ENCODE measurements at places on chromosomes 12 and 14.

DNA sequence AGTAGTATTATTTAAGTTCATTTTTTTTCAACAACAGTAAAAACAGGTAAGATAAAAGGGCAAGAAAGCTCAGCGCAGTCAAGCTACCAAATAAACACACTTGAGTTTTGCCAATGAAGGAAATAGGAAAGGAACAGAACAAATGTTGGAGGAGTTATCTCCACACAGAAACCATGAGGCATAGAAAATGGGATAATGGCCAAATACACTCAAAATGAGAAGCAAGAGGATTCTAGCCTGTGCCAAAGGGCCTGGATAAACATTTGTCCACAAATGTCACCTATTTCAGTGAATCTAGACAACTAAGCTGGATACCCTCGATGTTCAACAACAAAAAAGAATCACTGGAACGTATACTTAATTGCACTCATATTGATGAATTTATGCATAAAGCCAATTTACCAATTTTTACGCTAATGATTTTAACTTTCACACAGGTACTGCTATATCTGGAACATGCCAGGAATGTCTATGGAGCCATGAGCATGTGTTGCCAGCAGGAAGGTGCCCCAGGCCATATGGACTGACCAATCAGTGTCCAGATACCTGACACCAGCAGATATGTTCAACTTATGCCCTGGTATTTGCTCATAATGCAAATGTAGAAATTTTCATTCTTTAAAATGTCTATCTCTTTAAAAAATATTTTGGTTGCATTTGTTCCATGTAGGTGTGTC lies 21.1 kb downstream of the ST8SIA1 start:
- no peak for DNase-seq

DNA sequence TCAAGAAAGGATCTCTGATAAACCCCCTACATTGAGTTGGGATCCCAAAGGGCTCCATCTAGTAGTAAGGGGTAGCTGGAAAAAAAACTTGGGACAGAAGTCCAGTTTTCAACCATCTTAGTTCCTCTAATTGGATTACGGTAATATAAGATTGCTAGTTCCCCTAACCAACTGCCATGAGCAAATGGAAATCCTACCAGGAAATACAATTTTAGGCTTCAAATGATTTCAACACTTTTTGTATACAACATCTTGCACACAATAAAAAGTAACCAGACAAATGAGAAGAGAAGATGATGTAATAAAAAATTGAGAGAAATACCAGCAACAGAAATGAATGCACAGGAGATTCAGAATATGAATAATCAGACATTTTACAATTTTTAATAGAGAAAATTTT lies 73.0 kb downstream of the TSHR start:
- no peak for DNase-seq

- no peak for DNase-seq
Observed at GRCh38 chr14:30657606-30658163, 35.6 kb downstream of the SCFD1 start.

DNA sequence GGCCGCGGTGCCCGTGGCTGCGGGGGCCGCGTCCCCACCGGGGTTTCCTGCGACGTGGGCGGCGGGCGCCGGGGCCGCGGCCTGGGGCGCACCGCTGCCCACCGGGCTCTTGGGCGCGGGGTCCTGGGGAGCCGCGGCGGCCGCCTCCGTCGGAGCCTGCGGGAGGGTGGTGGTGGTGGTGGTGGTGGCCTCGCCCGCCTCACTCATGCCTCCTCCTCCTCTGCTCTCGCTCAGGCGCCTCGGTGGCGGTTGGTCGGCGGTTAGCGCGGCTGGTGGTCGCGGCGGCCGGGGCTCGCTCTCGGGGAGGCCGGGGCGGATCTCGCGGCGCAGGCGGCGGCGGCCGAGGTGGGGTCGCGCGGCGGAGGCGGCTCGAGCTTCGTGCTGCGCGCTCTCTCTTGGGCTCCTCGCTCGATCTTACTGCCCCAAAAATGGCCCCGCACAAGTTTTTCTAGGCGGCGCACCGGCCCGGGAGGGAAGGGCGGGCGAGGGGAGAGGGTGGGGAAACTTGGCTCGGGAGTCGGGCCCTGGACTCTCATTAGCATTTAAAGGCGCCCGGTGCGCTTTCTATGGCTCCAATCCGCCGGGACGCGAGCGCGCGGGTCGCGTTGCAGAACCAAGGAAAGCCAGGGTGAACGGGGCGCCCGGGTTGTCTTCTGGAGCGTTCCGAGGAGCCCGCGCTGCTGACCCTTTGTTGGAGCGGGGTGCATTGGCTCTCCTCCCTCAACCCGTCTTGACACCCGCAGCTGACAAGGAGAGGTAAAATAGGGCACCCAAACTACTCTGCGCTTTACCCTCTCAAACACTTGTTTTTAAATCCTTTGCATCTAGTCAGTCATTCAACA lies at the start of gene YBX3:
Gene YBX3 (minus strand): TSS at position 419 of the 842 bp plus-strand sequence. CDS start 212 bp downstream, at position 207.
- peak; percentile 83 for DNase-seq

GRCh38 chr12:765840-766239 lies 13.5 kb downstream of the WNK1 start:
- no peak for DNase-seq

DNA sequence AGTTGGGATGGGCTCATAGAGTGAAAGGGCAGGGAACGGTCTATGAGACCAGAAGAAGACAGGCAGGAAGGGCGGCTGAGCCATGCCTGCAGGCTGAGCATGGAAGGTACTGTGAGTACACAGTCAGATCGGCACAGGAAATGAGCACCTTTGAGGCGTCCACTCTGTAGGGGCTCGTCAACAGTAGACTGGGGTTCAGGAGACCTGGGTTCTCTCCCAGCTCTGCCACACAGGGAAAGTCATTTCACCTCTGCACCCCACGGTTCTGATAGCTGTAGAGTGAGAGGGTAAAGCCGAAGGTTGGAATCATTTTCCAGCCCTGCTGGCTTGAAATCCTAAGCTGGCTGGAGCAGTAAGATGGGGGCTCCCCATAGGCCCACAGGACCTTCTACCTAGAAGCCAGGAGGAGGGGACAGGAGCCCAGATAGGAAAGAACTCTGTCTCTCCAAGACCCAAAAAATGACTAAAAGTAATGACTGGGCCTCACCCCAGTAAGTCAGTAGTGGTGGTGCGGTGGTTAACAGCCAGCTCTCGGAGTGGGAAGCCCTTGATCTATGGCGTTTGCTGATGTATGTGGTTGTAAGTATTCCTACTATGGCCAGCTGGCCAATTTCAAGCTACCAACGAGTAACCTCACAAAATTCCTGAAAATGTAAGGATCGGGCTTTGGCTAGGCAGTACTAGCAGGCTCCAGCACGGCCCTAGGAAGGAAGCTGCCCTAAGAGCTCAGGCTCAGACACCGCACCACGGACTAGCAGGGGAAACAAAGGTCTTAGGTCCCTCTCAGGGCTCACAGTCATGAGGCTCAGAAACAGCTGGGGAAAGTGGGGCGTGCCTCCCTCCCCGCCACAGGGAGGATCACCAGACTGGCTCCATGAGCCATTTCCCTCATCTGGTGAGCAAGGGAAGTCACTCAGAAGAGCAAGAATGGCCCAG lies 10.3 kb upstream of the CD27 start:
- DNase-seq = no peak

GRCh38 chr12:52285851-52286530 lies 5.3 kb downstream of the KRT81 start:
- DNase-seq = no peak

All from neural progenitor cell (in vitro differentiated cells).